Activated T-helper 2 cell treated with anti-CD3 and anti-CD28 coated beads, Interferon-gamma antibody, Interleukin-2, Interleukin-4, amounts not matched to agents 10 μg/mL and 5 μg/mL and 100 μg/mL, durations not matched to agents 14 hours and 24 hours and 36 hours (primary cell): ENCODE measurements at places on chromosomes 3 and 15.

DNA sequence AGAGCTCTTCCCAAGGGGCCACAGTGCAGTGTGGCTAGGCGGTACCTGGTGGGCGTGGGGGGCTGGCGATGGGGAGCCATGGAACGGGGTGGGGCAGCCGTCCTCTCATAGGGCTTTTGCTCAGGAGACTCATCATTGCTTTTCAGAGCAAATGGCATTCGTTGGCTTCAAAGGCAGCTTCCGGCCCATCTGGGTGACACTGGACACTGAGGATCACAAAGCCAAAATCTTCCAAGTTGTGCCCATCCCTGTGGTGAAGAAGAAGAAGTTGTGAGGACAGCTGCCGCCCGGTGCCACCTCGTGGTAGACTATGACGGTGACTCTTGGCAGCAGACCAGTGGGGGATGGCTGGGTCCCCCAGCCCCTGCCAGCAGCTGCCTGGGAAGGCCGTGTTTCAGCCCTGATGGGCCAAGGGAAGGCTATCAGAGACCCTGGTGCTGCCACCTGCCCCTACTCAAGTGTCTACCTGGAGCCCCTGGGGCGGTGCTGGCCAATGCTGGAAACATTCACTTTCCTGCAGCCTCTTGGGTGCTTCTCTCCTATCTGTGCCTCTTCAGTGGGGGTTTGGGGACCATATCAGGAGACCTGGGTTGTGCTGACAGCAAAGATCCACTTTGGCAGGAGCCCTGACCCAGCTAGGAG is 40.8 kb downstream of the MESD start:
- DNase-seq, result no peak

- DNase-seq, result no peak
Measured at GRCh38 chr15:99574502-99574901, 8.7 kb downstream of the MEF2A start.

DNA sequence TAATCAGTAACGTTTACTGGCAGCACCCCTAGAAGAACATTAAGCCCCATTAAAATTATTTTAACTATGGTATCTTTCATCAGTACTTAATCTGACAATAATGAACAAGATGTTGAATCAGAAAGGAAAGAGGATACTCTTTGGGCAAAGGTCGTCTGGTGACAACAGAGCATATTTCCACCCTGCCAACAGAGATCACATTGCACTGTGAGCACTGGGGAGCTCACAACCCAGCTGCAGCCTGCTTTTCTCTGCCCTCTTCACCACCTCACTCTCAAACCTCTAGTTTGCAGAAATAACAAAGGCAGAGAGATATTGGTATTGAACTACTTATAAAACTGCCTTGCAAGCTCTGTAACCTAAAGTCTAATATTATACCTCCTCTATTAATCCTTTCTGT is 130.0 kb downstream of the FBN1 start:
- no peak for DNase-seq

- no peak for DNase-seq
Measured at GRCh38 chr3:126424039-126424717, 29.5 kb downstream of the CFAP100 start.

DNA sequence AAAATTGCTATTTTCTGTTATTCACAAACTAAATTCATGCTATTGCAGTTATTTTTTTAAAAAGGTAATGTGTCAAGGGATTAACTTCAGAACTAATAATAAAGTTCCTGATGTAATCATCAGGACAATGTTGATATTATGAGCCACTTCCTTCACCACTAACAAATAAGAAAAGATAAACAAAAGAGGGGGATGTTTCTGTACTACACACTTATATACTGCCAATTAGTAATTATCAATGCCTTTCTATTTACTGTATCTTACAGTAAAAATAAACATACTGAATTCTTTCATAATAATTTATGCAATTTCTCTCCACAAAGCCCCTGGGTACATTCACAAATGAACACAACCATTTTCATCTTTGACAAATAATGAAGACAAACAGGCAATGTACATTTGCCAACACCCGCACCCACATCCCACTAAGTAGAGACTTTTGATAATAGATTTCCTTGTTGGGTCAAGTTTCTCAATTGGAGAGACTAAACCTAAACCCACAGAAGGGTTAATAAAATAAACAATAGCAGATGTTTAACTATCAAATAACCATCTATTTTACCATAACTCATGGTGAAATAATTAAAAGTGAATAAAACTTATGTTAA is 3.7 kb downstream of the CBLB start:
- DNase-seq, result no peak

DNA sequence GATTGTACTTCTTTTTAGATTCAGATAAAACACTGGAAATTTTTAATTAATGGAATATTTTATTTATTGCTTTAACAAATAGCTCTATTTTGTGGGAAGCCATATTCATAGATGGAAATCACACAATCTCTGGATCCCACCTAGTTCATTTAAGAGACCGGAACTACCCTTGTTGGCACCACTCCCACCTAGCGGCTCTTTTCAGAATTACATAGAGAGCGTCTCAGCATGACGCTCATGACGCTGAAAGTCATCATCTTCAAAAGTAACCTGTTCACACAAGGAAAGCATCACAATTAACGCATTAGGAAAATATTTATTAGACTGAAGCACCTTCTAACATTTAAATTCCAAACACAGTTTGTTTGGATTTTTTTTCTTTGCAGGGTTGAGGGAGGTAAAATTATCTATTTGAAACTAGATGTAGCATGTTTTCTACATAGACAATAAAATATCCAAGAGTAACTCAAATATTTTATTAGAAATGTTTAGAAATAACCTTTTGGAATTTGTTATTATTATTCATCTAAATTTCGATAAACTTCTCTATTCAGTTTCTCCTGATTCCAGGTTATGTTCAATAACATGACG is 214.9 kb upstream of the ARRDC4 start:
- DNase-seq, result peak; percentile 9
